ENCODE measurements at places on chromosomes 1 and 21.

- no peak for DNase-seq
Observed at GRCh38 chr1:7824701-7825100, 28.2 kb downstream of the UTS2 start.

DNA sequence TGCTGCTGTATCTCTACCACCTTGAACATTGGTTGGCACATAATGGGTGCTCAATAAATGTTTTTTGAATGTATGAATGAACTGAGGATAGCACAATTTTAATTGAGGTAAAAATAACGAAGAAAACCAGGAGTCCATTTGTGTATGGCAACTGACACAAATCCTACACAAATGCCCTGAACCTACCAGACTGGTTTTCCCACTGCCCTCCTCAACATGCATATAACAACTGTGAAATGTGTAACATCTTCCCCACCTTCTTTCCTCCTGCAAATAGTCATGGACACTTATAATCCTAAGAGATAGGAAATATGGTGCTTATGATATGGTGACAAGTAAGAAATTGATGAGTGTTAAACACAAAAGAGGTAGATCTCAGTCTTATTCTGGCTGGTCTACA lies 9.9 kb upstream of the LMO4 start:
- DNase-seq, result no peak

GRCh38 chr1:59124166-59124565 lies 172.7 kb upstream of the FGGY start:
- DNase-seq, result no peak

- DNase-seq, result no peak
Observed at GRCh38 chr1:23475134-23475628, 8.8 kb downstream of the ASAP3 start.

DNA sequence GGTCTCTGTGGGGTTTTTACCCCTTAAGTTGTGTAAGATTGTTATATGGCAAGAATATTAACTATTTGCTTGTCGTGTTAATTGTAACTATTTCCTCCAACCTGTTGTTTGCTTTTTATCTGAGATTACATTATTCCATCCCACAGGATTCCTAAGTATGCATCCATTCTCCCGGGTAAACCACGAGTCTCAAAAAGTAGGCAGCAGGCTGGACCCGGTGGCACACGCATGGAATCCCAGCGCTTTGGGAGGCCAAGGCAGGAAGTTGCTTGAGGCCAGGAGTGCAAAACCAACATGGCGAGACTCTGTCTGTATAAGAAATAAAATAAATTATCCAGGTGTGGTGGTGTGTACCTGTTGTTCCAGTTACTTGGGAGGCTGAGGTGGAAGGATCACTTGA lies 12.6 kb upstream of the RSPO1 start:
- no peak for DNase-seq

- no peak for DNase-seq
Observed at GRCh38 chr1:12573015-12573825, 44.8 kb downstream of the DHRS3 start.

DNA sequence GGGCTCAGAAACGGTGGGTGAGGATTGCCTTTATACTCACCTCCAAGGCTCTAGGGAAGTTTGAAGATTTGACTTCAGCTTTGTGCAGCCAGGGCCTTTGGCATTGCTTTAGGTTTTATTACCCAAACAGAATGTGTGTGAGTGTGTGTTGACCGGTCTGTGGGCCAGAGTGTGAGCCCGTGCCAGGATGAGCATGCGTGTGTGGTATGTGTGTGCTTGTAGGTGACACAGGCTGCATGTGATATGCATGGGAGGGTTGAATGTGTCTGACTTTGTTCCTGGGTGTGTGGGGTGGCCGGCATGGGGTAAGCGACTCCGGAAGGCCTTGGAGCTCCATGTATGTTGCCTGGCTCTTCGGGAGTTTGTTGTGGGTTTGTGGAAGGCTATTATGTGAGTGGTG lies 160.5 kb downstream of the FOXD2 start:
- DNase-seq, result no peak

DNA sequence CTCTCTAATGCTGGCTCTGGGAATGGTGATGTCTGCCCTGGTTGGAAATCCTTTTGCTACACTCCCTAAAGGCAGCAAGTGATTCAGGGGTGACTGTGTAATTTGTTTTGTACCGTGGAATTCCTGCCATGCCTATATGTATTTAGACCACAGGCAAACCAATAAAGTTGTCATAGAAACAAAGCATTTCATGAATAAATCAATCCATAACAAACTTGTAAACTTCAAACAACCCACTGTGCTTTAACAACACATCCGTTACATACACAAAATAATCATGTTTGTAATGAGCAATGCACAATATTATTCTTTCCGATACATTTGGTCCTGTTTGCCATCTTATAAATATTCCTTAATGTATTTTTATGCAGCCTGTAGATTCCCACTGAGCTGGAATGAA lies 330.3 kb upstream of the SNX7 start:
- no peak for DNase-seq

- DNase-seq, result no peak
Observed at GRCh38 chr21:44999428-44999971, 59.7 kb downstream of the SLX9 start.

DNA sequence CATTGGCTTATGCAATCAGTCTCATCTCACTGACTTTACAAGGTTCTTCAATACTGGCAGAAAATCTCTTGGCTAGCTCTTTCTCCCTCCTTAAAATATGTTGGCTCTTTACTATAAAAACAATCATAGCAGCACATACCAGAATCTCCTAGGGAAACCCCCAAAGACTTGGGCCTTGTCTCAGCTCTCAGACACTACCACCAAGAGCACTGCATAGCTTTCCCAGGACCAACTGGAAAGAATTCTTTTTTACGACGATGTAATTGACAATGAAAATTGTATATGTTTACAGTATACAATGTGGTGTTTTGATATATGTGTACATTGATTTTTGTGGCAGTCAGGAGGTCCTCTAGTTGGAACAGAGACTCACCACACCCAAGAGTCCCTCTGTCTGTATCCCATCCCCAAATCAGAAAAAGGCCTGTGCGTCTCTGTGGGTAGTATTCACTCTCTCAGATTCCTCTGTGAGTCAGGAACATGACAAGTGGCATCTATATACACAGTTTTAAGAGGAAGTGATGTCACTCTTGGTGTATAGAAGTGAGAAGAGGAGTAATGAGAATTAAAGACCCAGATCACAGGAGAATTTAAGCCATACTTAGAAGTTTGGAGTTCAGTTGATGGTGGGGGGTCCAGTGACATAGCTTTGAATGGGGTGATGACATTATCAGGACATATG lies 21.1 kb downstream of the SMAP2 start:
- DNase-seq, result no peak

- DNase-seq, result no peak
Observed at GRCh38 chr21:40043423-40043822, 176.2 kb downstream of the PCP4 start.

GRCh38 chr1:241990040-241990439 lies 8.9 kb downstream of the MAP1LC3C start:
- DNase-seq, result no peak

- DNase-seq, result no peak
Observed at GRCh38 chr1:175373786-175374623, 181.4 kb upstream of the KIAA0040 start.

DNA sequence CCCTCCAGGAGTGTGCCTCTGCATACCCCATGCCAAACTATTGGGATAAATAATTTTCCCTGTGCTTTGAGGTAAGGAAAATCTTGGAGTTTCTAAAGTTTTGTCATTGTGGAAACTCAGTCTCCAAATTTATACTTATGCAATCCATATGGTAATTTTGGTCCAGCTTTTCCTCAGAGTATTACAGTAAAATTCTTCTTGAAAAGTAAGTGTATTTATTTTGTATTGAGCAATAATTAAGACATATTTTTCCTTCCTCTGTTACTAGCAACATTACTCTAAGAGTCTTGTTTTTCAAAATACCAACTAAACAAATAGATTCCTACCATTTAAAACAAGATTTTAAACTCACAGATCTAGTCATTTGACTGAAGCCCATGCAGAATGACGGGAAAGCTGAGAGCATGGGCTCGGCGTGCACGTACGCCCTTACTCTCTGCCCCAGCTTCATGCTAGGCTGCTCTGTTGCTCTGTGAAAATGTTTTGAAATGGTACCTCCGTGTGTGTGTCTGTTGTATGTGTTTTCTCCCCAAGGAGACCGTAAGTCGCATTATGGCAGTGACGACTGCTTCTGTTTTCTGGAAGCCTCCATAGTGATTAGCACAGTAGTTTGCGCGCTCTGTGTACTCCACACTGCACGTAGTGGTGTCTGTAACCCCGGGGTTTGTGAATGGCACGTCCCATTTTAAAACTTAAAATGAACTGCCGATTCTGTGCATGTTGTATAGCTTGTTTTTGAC lies 165.3 kb downstream of the SDCCAG8 start:
- DNase-seq, result no peak

DNA sequence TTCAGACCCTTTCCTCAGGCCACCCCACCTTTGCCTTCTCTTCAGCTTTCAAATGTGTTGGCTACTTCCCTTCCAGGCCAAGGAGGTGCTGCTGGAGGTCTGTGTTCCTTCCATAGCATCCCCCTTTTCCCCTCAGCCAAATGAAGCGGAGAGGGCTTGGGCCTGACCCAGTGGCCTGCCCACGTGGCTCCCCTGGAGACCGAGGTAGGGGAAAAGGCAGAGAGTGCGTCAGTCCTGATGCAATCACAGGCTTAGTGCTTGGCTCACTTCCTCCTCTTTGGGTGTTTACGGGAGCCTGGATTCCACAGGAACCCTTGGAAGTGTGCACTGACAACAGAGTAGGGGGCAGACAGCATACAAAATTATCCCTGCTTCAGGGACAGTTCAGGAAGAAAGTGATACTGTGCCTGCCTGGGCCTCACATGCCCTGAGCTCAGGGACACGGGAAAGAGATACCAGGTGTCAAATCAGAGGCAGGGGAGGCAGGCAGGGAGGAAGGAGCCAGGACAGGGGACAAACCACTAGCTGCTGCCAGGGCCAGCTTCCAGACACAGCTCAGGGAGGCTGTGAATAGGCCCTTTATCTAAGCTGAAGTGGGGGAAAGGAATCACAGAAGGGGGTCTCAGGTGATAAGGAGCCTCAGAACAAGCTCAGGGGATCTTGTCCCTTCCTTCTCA lies 16.6 kb upstream of the PTP4A2 start:
- DNase-seq, result no peak

DNA sequence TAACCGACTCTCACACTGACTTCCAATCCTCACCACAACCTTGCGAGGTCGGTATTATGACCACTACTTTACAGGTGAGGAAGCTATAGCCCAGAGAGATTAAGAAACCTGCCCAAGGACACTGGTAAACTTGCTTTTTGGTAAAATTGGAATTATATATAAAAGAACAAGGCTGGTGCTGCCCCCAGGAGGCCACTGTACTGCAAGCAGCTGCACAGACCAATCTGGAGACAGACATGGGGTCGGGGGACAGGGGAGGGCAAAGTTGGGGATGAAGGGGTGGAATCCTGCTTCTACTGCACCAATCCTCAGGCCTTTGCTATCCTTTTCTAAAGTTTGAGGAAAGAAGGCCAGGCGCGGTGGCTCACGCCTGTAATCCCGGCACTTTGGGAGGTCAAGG lies 280.8 kb downstream of the SPATA17 start:
- DNase-seq, result no peak

- no peak for DNase-seq
Observed at GRCh38 chr1:205285381-205286101, 36.0 kb downstream of the NUAK2 start.

- no peak for DNase-seq
Observed at GRCh38 chr1:244796719-244797406, 38.6 kb upstream of the COX20 start.

DNA sequence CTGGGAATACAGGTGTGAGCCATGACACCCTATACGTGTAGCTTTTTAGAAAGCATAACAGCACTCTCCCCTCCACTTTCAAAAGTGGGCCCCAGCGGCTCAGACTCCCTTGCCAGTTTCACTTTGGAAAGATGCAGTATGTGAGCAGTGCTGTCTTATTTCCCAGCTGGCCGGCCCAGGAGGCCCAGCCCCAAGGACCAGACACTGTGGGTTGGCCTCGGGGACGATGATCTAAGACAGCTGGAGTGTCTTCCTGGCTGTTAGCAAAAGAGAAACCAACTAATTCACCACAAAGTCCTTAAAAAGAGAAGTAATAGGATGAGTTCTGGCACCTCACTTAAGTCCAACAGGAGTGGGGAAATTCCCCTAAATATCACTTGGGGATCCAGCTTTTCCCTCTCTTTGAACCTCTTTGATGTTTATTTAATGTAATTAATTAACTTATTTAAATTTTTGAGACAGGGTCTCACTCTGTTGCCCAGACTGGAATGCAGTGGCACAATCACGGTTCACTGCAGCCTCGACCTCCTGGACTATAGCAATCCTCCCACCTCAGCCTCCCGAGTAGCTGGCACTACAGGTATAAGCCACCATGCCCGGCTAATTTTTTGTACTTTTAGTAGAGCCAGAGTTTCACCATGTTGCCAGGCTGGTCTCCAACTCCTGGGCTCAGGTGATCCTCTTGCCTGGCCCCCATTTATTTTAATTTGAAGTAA lies 17.6 kb upstream of the CLIC4 start:
- DNase-seq, result no peak

DNA sequence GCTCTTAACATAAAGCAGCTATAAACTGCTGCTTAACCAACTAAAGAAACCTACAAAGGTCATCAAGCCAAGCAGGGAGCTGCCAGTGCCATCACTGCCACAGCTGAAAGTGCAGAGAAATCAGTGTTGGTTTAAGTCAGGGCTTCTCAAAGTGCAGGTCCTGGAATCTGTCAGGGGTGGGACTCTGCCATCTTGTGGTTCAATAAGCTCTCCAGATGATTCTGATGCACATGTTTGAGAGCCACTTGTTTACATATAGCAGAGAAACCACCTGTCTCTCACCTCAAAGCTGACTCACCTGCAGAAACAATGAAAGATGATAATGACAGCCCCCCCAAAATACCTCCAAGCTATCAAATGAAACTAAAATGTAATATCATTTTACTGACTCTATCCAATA lies 49.3 kb downstream of the SH3GLB1 start:
- DNase-seq, result no peak

GRCh38 chr1:117732065-117732797 lies 126.4 kb downstream of the TENT5C start:
- DNase-seq, result no peak

GRCh38 chr1:207470927-207471326 lies 16.8 kb downstream of the CR2 start:
- no peak for DNase-seq

DNA sequence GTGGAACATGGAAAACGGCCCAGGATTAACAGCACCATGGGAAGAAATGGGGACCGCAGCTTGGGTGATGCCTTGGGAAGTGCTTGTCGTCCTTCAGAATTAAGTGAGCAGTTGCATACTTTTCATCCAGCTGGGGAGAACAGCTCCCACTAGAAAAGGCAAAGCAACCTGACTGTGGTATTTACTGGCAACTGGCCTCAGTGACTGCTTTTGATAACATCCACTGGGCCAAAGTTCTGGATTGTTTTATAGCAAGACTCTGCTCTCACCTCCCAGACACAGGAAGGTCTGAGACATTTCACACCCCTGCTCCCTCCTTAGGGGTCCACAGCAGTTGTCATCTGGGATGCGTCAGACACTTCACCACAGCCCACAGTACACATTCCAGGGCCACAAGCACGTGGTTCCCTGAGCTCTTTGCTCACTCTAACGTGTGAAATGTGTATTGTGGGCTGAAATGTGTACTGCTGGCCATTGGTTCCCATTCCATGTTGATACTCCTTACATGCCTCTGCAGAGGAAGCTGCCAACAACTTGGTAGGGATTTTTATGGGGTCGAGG lies 6.6 kb downstream of the PAPPA2 start:
- DNase-seq, result no peak

- DNase-seq, result no peak
Observed at GRCh38 chr1:32427264-32427963, 33.2 kb upstream of the BSDC1 start.

All from stimulated activated CD8-positive, alpha-beta memory T cell treated with anti-CD3 and anti-CD28 coated beads, Interleukin-15, amount 100 ng/mL, for 24 hours (primary cell).